ENCODE measurements at places on chromosomes 11 and 22.
A peak's percentile ranks its signal among the peaks of the same experiment; 100 is the strongest.

DNA sequence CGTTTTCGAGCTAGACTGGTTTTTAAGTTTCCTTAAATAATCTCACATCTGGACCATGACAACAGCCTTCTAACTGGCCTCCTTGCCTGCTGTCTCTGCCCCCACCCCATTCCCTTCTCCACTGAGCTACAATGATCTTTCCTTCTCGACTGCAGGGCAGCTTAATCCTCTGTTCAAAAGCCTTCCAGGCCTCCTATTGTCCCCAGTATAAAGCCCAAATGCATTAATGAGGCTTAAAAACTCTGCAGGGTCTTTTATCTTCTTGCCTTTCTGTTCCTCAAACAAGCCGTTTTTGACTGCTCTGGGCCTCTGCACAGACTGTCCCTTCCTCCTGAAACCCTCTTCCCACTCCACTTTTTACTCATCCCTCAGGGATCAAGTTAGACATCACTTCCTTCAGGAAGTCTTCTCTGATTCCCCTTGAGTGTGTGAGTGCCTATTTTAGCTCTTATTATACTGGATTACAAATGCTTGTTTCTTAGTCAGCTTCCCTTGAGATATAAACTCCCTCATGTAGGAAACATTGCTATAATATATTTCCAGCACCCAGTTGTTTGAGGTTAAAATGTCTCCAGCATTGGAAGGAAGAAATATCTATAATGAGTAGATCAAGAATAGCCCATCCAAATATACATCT is 23.6 kb upstream of the PAMR1 start:
- no peak for DNase-seq

GRCh38 chr11:77035580-77035979 is 1.4 kb downstream of the B3GNT6 start:
- no peak for DNase-seq

DNA sequence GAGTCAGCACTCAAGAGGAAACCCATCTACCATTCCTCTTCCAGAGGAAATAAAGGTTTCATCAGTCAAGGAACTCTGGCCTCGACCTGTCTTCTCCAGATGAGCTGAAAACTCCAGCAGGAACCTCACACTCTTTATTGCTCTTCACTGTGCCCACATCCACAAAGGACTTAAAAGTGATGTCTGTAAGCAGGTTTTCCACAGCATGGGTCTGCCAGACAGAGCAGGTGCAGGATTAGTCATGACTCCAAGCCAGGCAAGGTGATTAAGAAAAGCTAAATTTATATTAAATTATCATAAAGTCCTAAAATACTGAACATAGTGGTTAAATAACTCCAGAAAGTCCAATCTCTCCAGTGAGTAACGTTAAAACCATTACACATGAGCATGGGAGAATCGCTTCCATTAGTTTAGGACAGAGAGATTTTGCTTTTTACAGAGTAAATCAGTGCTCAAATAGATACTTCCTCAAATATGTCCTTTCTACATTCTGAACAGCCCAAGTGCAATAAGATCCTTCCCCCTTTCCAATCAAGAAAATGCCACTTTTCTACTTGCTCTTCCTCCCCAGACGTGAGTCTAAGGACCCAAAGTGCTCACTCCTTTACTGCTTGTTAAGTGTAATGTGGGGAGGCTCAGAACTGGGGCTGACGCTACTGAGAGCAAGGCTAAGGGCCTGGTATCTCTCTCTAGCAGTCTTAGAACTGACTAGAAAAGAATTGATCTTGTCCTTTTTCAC is 10.7 kb upstream of the CKAP5 start:
- DNase-seq = no peak

DNA sequence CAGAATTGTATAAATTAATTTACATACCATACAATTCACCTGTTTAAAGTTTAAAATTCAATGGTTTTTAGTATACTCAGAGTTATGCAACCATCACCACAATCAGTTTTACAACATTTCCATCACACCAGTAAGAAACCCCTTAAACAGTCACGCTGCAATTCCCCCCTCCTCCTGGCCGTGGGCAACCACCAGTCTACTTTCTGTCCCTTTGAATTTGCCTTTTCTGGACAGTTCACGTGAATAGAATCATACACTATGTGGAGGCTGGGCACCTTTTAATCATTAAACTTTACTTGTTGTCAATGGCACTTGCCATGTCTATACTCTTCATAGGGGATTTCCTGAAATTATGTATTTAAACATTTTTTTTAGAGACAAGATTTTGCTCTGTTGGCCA is 20.1 kb upstream of the SWAP70 start:
- no peak for DNase-seq

- no peak for DNase-seq
Observed at GRCh38 chr22:29443861-29444792, 5.7 kb downstream of the RFPL1 start.

GRCh38 chr11:79335681-79336080 is 105.1 kb downstream of the TENM4 start:
- no peak for DNase-seq

DNA sequence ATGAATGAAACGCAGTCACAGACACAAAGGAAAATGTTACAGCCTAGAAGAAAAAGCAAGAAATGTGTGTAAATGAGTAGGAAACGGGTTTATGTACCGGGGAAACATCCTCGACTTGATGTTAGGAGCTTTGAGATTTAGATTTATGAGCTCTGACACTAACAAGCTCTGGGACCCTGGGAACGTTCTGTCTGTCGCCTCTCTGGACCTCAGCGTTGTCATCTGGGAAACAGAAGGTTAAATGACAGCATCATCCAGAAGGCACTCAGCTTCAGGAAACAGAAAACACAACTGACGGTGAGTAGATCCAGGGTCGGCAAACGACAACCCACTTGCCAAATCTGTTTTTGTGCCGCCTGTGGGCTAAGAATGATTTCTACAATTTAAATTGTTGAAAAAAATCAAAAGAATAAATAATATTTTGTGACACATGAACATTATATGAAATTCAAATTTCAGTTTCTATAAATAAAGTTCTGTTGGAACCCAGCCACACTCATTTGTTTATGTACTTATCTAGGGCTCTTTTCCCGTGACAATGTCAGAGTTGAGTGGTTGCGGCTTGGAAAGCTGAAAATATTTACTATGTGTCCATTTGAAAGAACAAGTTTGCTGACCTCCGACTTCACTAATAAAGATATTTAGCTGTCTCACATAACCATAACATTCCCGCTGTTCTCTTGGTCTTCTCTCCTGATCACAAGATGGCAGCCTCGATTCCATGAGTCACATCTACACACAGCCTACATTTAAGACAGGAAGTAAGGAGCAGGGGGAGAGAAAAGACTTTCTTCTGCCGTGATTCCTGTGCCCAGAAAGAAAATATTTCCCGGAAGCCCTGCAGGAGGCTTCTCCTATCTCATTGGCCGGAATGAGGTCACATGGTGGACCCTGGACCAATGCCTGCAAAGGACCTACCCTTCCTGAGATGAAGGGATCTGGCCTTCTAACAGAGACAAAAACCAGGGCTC is 47.1 kb upstream of the SYT13 start:
- DNase-seq = no peak

GRCh38 chr11:130206141-130206540 is 46.6 kb downstream of the ST14 start:
- DNase-seq = no peak

GRCh38 chr11:83122050-83122449 is 34.9 kb upstream of the PCF11 start:
- no peak for DNase-seq

DNA sequence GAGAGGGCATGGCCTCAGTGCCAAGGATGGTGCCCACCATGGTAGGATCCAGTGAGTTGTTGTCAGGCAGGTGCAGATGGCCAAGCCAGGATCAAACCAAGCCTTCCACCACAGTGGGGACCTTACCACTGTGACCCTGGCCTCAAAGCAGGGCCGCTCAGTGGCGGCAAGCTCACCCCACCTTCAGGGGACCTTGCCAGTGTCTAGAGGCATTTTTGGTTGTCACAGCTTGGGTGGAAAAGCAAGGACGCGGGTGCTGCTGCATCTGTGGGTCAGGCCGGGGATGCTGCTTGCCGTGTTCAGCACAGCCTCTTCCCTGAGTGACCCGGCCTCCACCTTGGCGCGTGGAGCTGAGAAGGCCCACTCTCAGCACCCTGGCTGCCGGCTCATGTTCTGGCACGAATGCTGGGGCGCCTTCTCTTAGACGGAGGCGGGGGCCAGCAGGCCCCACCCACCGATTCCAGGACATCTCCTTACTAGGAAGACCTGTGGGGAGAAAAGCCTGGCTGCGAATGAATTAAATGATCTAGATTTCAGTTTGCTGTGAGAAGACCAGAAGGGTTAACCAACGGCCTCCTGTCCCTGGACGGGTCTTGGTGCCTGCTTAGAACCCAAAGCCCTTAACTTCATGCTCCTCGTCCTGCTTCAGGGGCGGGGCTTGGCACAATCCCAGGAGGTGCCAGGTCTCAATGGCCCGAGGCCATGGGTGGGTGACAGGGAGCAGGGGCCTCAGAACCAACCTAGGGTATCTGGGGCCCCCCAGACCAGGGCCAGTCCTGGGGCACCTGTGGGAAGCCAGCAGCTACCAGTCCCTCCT is 18.9 kb downstream of the TRMU start:
- DNase-seq = no peak

GRCh38 chr11:92180226-92180625 is 44.4 kb upstream of the FAT3 start:
- DNase-seq = no peak

DNA sequence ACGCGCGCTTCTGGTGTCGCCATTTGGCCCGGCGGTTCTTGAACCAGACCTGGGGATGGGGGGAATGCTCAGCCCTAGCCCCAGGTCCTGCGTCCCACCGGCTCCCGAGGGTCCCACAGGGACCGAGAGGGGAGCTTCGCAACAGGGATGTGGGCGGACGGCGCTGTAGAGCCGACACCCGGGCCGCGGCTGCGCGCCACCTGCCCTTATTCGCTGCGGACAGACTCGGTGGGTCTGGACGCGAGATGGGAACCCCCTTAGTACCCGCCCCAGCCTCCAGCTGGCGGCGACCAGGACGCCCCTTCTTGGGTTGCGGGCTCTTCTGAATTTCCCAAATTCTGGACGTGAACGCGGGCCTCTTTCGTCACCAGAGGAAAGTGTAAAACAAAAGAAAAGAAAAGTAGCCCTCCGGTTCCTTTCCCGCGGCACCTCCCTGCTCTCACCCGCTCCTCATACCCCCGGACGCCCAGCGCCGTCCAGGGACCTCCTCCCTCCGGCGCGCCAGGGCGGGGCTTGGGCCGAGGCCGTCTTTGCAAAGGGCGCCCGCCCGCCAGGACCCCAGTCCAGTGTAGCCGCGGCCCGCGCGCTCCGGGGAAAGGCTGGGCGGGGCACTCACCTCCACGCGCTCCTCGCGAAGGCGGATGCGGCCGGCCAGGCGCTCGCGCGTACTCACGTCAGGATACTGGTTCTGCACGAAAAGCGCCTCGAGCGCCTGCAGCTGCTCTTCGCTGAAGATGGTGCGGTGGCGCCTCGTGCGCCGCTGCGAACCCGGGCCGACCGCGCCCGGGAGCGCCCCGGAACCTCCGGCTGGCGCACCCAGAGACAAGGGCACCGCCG is 827 bp downstream of the GSC2 start:
- DNase-seq = peak; percentile 25

DNA sequence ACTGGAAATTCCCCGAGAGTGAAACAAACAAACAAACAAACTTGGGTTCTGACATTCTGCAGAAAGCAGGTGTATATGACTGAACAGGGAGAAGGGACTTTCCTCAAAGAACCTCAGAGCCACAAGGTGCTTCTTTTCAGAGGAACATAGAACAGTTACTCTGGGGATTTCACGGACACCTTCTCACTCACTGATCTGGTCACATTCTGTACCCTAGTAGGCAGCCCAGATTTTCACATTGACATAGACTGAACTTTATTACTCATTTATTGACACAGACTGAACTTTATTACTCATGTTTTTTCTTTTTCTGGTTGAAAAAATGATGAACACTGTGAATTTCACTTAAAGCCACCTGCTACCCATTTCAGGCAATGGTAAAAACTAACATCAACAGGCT is 263.0 kb downstream of the OPCML start:
- DNase-seq = no peak

DNA sequence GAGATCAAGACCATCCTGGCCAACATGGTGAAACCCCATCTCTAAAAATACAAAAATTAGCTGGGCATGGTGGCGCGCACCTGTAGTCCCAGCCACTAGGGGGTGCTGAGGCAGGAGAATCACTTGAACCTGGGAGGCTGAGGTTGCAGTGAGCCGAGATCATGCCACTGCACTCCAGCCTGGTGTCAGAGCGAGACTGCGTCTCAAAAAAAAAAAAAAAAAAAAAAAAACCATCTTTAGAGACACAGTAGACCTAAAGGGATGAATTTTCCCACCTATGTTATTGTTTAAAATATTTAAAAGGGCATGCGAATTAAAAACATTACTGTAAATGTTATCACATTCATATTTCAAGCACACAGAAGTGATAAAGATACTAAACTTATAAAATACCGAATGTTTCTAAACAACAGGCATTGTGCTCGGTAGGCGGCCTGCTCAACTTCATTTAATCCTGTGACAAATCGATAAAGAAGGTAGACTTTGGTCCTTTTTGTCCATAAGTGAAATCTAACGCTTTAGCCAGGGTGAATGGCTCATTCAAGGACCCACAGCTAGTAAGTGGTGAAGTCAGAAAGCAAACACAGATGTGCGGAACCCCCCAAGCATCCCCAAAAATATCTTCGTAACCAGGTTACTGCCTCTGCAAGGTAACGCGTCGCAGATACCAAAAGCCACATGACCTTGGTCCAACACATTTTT is 16.1 kb downstream of the NCAPD3 start:
- peak; percentile 52 for DNase-seq

- DNase-seq = no peak
Observed at GRCh38 chr11:47109051-47109726, 67.5 kb downstream of the ARFGAP2 start.

DNA sequence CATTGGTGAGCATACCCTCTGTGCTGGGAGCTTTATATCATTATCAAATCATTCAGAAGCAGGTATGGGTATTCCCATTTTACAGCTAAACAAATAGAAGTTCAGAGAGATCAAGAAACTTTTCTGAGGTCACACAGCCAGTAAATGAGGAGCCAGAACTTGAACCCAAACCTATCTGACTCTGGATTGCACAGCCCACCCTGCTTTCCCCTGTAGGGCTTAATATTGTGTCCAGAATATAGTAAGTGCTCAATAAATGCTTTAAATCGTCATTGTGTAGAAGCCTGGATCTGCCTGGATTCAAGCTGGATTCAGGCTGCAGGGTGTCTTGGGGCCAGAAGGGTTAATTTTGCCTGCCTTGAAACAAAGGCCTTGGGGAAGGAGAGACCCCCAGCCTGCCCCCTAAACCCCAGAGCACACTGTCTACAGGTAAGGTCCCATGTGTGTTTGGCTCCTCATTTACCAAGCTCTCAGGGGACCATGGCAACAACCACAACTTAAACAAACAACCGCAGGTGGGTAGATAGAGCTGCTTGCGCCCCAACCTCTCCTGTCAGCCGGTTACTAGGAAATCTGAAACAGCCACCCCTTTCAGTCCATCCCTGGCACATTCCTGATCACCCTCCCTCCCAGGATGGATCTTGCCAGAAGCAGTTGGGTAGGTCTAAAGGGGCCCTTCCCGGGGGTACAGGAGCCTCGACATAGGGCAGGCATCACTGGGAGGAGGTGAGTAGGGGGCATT is 3.0 kb upstream of the SEC14L3 start:
- peak; percentile 18 for DNase-seq

- no peak for DNase-seq
Observed at GRCh38 chr11:104619751-104620150, 278.5 kb downstream of the CASP12 start.

All from T-helper 9 cell (primary cell).